Stimulated activated CD4-positive, alpha-beta T cell treated with anti-CD3 and anti-CD28 coated beads, Interleukin-1b, Interleukin-23, amount 100 ng/mL, for 1 hour (primary cell): ENCODE measurements at places on chromosomes 4 and X.

GRCh38 chr4:17650406-17650805 is 36.0 kb downstream of the MED28 start:
- no peak for DNase-seq

DNA sequence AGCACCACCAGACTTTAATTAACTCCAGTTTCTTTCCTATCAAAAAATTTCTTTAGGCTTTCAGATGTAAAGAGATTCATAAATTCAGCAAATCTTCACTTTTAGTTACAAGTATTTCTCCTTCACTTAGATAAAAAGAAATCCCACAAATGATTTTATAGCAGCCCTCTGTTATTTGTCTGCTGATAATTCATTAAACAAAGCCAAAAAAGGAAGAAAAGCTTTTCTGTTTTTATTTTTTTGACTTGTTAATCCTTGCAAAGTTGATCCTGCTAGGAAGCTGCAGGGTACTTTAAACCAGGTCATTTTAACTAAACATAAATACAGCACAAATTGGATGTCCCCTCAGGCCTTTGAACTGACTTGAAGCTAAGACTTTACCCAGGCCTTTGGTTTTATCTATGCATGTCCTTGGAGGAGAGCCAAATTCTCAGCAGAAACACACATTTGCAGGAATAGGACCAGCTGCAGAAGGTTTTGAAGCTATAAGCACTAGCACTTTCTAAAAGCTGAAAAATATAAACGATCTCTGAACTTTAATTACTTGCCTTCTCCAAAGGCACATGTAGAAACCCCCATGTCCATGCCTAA is 57.5 kb downstream of the PCDH18 start:
- no peak for DNase-seq

DNA sequence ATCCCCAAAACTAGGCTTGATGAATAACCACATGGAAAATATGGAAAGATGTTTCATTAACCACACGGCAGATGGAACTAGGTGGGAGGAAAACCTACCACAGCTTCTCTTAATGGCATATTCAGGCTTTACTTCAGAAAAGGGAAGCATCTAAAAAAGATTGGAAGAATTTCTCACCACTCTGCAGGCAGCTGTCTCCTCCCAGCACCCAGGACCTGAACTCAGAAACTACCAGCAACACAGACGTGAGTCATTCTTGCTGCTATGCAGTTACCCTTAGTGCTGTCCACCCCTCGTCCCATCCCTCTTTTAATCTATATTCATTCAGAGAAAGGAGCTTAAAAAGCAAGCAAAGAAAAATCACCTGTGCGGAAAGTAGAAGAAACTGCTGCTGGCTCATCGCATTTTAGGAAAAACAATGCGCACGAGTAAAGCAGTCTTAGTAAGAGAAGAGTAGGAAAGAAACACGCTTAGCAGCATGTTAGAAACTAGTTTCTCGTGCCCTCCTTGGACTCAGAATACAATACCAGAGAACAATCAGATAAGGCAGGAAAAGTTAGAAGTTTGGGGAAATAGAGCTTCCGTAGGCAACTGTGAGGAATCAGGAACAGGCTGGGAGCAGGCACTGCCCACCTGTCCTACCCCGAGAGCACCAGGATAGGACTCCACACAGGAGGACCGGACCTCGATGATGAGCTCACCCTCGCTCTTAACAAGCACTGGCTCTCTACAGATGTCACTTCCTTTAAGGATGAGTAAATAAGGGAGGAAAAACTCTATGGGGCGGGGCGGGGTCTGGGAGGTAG is 48.1 kb upstream of the ENPP6 start:
- DNase-seq = no peak

DNA sequence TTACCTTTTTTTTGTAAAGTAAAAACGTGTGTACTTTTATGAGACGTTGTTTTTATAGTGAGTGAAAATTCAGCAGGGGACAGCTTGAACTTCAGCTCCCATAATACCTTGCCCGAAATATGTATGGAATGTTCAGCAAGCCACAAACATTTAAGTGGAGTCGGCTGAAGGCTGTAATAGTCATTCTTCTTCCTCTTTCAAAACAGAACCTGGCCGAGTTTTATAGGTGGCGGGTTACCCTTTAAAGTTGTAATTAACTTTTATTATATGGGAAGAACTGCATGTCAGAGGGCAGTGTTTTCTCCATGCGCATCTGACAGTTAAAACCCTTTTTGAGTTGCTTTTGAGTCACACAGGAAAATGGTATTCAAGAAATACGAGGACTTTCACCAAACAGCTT is 50.7 kb downstream of the CLDN34 start:
- DNase-seq = no peak

DNA sequence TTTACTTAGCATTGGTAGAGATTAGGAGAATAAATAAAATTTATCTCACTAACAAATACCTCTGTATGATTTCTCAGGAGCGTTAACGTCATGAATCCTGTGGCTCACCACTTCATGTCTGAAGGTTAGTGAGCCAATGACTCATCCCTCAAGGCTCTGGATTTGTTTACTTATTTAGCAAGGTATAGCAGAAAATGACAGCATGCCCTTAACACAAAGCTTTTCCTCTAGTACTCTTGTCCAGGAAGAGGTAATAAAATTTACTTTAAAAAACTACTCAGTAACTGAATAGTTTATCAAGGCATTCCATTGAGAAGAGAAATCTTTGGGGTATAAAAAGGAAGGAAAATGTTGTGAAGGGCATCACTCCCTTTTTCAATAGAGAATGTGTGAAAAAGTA is 823.8 kb downstream of the CCSER1 start:
- no peak for DNase-seq

GRCh38 chrX:20531667-20532066 is 265.0 kb upstream of the RPS6KA3 start:
- DNase-seq = no peak

DNA sequence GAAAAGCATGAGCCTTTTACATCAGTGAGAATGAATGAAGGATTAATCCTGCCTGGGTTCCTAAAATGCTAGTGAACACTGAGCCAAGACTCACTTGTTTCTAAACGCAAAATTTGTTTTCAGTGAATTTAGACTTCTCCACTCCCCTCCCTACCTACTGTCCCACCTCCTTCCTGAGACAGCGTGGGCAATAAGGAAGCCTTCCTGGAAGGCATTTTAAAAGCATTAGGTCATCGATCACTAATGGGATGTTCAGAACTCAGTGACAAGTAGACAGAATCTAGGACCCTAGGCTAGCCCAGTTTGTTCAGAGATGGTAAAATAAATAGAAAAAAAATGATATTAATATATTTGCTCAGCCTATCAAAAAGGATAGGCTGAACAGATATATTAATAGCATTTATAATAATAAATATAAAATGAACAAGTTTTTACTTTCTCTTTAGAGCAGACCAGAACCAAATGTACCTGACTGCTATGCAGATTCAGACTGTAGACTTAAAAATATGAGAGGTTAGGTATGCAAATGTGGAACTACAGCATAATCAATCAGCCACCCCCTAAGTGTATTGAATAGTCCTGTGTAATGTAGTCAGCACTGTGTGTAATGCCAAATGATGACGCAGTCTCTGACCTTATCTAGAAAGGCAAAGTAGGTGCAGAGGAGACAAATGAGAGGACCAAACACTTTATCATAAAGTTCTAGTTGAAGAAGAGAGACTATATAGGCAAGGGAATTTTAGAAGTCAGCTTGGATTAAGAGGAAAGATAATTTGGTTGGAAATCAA is 331.1 kb downstream of the GPAT3 start:
- DNase-seq = no peak

GRCh38 chrX:13565511-13565910 is 3.9 kb upstream of the EGFL6 start:
- DNase-seq = no peak

DNA sequence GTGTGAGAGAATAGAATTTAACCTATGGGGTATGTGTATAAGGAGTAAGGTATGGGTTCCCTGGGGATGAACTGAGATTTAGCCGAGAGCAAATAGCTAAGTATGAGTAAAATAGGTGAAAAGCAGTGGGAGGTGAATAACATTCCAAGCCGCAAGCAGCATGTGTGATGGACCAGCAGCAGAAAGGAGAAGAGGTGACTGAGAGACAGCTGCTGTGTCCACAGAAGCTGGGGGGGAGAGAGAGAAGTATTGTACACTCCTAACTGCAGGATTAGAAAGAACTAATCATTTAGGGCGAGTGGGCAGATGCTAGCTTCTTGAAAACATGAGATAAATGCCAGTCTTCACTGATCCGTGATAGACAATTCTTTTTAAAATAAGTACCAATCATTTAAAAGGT is 296.0 kb downstream of the KLHL4 start:
- DNase-seq = no peak

GRCh38 chrX:10156199-10157031 is at the start of gene CLCN4:
Gene CLCN4, plus strand, starts transcription at chrX:10156975. Its CDS starts 28,058 bp downstream, at chrX:10185033.
- DNase-seq = no peak

- DNase-seq = no peak
These were observed 150.9 kb downstream of the SPRY1 start for GRCh38 chr4:123547216-123548165.

GRCh38 chr4:163941221-163941905 is 446.9 kb downstream of the TMA16 start:
- DNase-seq = no peak

DNA sequence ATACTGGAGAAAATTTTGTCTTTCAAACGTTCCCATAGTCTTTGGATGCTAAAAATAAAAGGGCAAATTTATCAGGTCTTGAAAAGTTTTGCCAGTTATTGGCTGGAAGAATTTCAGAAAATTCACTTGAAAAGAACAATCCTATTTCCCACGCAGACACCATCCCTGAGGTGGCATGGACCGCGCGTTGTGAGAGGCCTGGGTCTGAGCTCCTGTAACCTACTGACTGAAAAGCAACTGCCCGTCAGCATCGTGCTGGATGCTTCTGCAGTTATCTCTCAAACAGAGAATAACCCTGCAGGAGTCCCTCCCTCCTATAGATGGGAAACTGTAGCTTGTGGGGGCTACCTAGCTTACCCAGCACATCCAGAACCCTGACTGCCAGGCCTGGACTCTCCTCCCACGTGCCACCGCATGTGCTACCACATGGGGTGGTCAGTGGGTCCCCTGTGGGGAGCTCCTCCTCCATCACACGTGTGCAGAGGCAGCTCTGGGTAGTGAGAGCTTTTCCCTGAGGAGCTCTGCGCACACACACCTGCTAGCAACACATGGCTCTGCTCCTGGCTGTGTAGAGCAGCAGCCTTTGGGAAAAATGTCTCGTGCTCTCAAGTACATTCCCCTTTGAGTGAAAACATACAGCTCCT is 36.1 kb downstream of the NSG1 start:
- no peak for DNase-seq

DNA sequence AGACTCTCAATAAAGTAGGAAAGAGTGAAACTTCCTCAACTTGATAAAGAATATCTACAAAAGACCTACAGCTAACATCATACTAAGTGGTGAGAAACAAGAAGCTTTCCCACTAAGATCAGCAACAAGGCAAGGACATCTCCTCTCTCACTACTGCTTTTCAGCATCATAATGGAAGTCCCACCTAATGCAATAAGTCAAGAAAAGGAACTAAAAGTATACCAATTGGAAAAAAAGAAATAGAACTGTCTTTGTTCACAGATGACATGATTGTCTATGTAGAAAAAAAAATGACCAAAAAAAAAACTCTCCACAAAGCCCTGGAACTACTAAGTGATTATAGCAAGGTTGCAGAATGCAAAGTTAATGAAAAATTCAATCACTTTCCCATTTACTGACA is 25.1 kb upstream of the SH3RF1 start:
- DNase-seq = no peak

GRCh38 chr4:8156617-8157016 is 2.0 kb downstream of the ABLIM2 start:
- DNase-seq = no peak

- DNase-seq = no peak
These were observed 55.3 kb downstream of the TMPRSS11F start for GRCh38 chr4:68074397-68074796.
